ENCODE measurements at places on chromosomes 12 and 14. TPM values are rescaled to one million over a fixed set of nuclear protein-coding genes. Genes with fewer than 3 reads are reported as not detected.

The FOXG1 gene
- total RNA-seq, result not detected

The STON2 gene
- total RNA-seq, result 0.30 TPM

The ZC2HC1C gene
- total RNA-seq, result 0.40 TPM

The EPYC gene
- total RNA-seq, result not detected

The TSPAN19 gene
- not detected for total RNA-seq

The ABCC9 gene
- total RNA-seq, result not detected

The EIF5 gene
- 421 TPM for total RNA-seq

The ASIC1 gene
- 10.8 TPM for total RNA-seq

The PLEKHG7 gene
- total RNA-seq, result not detected

GRCh38 chr14:23640524-23641141 is 4.5 kb downstream of the DHRS2 start:
- DNase-seq, result no peak

GRCh38 chr12:42498549-42499247 is 90.8 kb downstream of the PRICKLE1 start:
- DNase-seq, result no peak

GRCh38 chr14:78091361-78091760 is 78.8 kb upstream of the NRXN3 start:
- no peak for DNase-seq

DNA sequence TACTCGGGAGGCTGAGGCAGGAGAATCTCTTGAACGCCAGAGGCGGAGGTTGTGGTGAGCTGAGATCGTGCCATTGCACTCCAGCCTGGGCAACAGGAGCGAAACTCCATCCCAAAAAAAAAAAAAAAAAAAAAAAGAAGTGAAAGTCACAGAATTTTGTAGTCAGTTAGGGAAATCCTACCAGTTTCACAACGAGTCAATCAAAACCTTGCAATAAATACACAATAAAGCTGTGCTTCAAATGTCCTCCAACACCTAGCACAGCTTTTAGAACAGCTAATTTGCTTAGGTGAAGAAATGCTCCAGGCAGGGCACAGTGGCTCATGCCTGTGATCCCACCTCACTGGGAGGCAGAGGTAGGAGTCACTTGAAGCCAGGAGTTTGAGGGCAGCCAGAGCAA is 112.8 kb upstream of the ATF7IP start:
- no peak for DNase-seq

DNA sequence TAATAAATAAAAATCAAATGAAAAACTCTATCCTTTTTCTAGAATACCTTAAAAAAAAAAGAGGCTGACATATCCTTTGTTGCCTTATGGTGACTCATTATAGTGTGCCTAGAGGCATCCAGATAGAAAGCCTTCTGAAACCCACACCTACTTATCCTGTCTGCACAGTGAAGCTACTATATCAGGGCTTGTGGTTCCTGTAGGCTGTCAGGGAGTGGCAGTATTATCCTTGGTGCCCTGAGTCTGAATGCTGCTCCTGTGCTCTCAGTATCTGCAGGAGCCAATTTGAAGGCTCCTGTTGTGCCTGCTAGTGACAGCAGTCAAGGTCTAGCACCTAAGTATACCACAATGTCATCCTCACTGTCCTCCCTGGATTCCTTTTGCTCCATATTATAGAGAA is 168.4 kb upstream of the AVPR1A start:
- no peak for DNase-seq

GRCh38 chr14:37253905-37254304 is 56.2 kb downstream of the MIPOL1 start:
- DNase-seq, result no peak

GRCh38 chr12:78721906-78722305 is 142.7 kb upstream of the SYT1 start:
- DNase-seq, result no peak

DNA sequence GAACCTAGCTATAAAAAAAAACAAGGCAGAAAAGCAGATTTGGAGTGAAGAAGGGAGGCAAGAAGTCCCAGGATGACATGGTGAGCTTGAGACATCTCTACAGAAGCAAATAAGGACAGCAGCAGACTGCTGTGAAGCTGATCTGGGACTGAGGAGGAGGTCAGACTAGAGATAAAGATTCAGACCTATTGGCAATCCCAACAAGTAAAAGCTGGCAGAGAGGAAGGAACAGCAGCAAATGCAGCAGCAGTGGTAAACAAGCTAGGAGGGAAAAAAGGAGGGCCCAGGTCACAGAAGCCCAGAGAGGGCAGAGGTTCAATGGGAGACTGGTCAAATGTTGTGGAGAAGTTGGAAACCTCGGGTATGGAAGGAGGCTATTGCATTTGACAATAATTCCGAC is 11.3 kb downstream of the SPTB start:
- DNase-seq, result no peak

DNA sequence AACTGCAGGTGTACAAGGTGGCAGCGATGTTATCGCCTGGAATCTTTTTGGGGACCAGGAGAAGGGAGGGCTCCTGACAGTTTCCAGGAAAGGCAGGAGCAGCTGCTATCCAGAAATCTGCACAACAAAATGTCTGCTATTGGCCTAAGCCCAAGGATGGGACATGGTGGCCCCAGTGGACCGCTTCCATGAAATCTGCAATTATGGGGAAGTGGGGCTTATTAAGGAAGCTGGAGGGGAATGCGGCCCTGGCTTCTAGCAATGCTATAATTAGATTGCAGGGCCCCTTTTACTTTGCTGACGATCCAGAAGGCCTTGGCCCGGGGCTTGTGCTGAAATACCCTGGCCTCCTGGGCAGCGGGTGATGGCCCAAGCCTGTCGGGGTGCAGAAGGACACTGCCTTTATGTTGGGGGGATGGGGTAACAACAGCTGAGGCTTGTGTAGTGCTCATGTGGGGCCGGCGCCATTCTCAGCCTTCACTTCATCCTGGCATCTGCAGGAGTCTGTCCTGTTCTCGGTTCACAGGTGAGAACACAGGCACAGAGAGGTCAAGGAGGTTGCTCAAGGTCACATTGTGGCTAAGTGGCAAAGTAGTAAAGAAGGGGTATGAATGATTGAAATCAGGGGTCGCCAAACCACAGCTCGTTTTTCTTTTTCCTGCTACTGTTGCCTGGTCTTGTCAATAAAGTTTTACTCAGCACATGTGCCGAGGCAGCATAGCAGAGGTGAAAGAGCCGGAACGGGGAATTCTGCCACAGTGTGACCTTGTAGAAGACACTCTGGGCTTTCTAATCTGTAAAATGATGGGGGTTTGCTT is 153.5 kb downstream of the RBM19 start:
- no peak for DNase-seq

- DNase-seq, result no peak
Measured at GRCh38 chr12:109962398-109962797, 33.8 kb downstream of the GIT2 start.

DNA sequence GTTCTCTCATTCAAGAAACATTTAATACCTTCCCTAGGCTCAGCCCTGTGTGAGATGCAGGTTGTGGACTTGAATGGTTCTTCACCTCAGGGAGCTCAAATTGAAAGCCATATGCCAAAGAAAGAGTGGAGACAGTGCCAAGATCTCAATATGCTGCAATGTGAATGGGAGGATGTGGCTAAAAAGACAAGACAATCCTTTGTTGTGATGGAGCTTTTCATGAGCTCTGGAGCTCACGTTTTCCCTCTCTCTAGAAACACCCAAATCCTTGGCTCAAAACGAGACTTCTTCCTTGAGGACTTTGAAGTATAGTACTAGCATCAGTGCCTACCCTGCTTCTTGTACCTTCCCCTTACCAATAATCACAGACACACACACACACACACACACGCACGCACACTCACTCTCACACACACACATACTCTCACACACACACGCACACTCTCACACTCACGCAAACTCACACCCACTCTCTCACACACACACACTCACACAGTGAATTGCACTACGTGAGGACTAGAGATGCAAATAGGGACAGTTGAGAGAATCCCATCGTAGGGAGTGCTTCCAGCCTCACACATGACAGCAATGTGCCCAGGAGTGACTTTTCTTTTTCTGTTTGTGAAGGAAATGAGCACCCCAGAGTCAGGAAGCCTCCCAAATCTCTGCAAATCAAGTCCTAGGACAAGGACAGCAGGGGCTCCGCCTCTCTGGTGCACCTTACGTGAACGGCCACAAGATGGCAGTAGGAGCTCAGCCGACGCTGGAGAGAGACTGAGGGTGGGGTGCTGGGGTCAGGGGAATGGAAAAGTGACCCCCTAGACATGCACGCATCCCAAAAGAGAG is 231.4 kb downstream of the PCNX1 start:
- peak; percentile 51 for DNase-seq

- no peak for DNase-seq
Measured at GRCh38 chr12:101967506-101967905, 90.1 kb downstream of the DRAM1 start.

- no peak for DNase-seq
Measured at GRCh38 chr12:13981990-13982389, 588 bp upstream of the GRIN2B start.

GRCh38 chr14:105499256-105500035 is 8.4 kb downstream of the TEDC1 start:
- no peak for DNase-seq

DNA sequence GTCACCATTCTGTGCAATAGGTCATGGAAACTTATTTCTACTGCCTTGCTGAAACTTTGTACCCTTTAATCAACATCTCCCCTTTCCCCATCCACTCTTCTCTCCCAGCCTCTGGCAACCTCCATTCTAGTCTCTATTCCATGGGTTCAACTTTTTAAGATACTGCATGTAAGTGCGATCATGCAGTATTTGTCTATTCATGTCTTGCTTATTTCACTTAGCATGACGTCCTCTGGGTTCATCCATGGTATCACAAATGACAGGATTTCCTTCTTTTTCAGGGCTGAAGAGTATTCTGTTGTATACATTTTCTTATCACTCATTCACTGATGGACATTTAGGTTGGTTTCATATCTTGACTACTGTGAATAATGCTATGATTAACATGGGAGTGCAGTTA is 222.4 kb downstream of the PAX9 start:
- no peak for DNase-seq

- DNase-seq, result no peak
Measured at GRCh38 chr14:95889236-95889979, 12.8 kb downstream of the TUNAR start.

DNA sequence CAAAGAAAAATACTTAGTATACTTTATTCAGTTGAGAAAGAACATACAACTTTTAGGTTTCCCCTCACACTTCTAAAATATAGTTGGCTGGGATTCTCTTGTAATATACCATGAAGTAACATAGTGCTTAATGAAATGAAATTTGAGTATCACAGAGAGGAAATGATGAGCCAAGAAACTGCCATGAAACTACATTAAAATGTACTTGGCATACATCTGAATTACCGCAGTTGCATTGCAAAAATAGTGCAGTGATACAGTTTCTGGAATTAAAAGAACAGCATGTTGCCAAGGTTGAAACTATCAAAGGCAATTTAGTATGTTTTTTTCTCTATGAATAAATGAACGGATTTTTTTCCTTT is 389.2 kb downstream of the TMEM117 start:
- DNase-seq, result no peak

DNA sequence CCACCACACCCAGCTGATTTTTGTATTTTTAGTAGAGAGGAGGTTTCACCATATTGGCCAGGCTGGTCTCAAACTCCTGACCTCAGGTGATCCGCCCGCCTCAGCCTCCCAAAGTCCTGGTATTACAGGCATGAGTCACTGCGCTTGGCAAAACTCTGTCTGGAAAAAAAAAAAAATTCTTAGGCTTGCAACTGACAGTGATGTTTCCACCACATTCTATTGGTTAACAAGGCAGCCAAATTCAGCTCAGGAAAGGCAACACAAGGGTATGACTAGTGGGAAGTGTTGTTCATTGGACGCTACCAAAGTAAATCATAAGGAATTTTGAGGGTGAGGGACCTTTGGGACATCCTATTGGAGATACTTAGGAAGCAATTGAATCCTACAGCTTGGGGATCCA is 2.9 kb upstream of the SBNO1 start:
- DNase-seq, result no peak

DNA sequence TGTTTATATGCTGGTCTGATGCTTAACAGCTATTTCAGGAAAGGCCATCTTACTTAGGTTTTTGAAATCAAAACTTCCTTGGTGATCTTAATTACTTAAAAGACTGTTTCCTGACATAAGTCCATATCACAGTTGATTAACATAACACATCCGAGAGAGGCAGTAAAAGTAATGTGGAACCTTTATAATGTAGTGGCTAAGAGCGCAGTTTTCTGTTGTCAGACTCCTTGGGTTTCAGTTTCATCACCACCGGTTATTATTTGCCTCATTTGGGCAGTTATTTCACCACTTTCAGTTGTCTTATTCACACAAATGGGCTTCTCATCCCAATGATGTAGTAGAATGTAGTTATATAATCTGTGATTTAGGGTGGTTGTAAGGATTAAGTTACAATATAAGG is 30.9 kb downstream of the TBC1D15 start:
- no peak for DNase-seq

- no peak for DNase-seq
Measured at GRCh38 chr14:60677701-60678100, 28.4 kb upstream of the SIX1 start.

GRCh38 chr12:90020014-90020413 is 311.4 kb upstream of the ATP2B1 start:
- DNase-seq, result no peak

DNA sequence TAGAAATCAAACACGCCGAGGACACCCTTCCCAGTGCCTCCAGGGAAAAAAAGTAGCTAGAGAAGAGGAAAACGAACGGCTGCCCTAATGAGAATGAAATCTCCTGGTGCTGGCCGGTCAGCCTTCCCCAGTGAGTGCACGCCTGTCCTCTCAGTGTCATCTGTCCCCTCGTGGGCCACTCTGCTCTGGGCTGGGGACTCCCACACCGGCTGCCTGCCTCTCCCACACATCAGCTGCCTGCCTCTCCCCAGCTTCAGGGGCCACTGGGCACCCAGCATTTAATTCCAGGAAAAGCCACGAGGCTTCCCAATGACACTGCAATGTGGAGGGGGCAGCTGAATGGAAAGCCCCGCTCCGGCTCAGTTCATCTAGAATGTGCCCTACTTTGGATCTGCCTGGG is 59.0 kb downstream of the CCDC85C start:
- no peak for DNase-seq

DNA sequence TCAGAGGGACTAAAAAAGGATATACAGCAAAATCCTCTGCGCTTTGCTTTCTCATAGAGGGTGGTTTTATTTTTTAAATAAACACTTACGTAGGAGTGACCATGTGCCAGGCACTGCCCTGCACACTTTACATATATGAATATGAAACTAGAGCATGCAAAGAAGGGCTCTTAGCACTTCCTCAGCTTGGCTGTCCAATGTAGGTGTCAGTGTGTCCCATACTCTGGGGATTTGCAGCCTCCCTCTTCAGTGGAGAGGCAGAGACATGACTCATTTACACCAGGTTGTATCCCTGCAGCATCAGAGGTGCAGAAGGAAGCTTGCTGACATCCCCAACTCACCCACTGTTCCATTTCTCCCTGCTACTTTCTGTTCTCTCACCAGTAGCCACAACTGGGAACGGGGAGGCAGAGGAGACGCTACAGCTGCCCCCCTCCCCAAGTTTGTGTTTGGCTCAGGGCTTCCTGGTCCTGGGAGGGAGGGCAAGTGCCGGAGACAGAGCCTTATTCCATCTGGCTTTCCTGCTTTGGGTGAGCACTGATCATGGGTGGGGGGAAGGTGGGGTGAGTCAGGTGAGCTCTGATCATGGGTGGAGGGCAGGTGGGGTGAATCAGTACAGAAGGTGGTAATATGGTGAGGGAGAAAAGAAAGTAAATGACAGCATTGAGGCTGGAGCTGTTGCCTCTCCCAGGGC is 4.9 kb upstream of the KRT5 start:
- DNase-seq, result no peak

GRCh38 chr14:79600406-79600805 is 610.9 kb downstream of the DIO2 start:
- no peak for DNase-seq
